ENCODE measurements at places on chromosomes 1 and 21. TPM values are rescaled to one million over a fixed set of nuclear protein-coding genes. Genes with fewer than 3 reads are reported as not detected.

- no peaks in the 10 kb centered on the region for H3K4me1 ChIP-seq
- H3K36me3 ChIP-seq = no peaks in the 10 kb centered on the region
- no peaks in the 10 kb centered on the region for H3K27me3 ChIP-seq
- H3K4me3 ChIP-seq = no peak overlapping the region
Measured at GRCh38 chr1:97192872-97193572, 471.4 kb downstream of the PTBP2 start.

- no peak for DNase-seq
- H3K27me3 ChIP-seq = no peaks in the 10 kb centered on the region
- H3K4me1 ChIP-seq = no peaks in the 10 kb centered on the region
- H3K4me3 ChIP-seq = no peak overlapping the region
- no peak overlapping the region for H3K27ac ChIP-seq
Measured at GRCh38 chr21:20266441-20266710, 731.8 kb upstream of the NCAM2 start.

DNA sequence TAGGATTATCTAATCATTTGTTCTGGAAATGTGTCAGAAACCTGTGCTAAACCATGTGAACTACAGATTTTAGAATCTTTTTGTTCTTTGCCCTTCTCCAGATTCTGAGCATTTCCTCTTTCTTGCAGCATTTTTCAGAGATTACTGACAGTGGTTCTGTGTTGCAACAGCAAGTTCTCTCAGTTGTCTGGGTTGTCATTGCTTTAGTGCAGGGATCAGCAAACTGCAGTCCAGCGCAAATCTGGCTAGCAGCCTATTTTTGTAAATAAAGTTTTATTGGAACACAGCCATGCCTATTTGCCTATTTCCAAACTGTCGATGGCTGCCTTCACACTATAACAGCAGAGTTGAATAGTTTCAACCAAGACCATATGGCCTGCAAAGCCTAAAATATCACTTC lies 66.3 kb upstream of the LRRC8D start:
- H3K4me3 ChIP-seq = no peak overlapping the region
- H3K27ac ChIP-seq = no peak overlapping the region
- H3K36me3 ChIP-seq = no peaks in the 10 kb centered on the region
- DNase-seq = no peak
- H3K4me1 ChIP-seq = no peaks in the 10 kb centered on the region

- DNase-seq = no peak
- no peak overlapping the region for H3K4me3 ChIP-seq
- H3K36me3 ChIP-seq = no peaks in the 10 kb centered on the region
- H3K27ac ChIP-seq = no peak overlapping the region
- no peaks in the 10 kb centered on the region for H3K4me1 ChIP-seq
- no peaks in the 10 kb centered on the region for H3K27me3 ChIP-seq
Measured at GRCh38 chr1:88204111-88204510, 480.0 kb upstream of the PKN2 start.

DNA sequence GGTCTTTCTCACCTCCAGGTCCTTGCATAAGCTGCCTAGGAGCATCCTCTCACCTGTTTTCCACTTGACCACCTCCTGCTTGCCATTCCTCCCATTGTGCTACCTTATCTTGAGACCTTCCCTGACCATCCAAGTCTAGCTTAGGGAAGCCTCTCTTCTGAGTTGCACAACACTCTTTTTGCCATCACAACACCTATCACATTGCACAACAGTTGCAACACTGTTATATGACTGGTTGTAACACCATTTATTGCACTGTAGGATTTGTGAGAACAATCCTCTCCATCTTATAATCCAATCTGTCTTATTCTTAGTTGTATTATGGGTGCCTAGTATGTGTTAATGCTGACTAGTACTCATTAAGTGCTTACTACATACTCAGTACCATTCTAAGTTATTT lies 488.7 kb downstream of the OMA1 start:
- no peak overlapping the region for H3K27ac ChIP-seq
- H3K4me1 ChIP-seq = no peaks in the 10 kb centered on the region

DNA sequence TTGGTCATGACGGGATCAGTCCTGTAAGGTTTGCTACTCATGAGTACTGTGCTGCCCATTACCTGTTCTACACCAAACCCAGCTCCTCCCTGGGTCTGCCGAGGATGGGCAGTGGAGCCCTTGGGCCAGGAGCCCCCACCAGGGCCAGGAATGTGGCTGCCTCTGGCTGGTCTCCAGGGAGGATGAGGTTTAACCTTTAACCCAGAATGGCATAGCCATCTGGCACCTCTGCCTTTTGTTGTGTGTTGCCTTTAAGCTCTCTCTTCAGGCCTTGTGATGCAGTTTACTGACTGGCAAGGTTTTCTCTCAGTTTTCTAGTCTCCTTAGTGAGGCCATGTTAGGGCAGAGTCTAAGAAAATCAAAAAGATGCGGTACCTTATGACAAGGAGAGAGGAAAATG lies 38.6 kb downstream of the SIPA1L2 start:
- DNase-seq = no peak
- no peaks in the 10 kb centered on the region for H3K36me3 ChIP-seq
- no peaks in the 10 kb centered on the region for H3K27me3 ChIP-seq
- H3K27ac ChIP-seq = no peak overlapping the region

GRCh38 chr1:24926563-24927249 lies 3.4 kb downstream of the RUNX3 start:
- peaks cover 6% of the 10 kb centered on the region for H3K27me3 ChIP-seq
- no peaks in the 10 kb centered on the region for H3K4me1 ChIP-seq
- no peak for DNase-seq

Gene CFAP410
- total RNA-seq = 27.8 TPM

Gene OR2T29
- not detected for total RNA-seq

All from breast epithelium (tissue), 4 donors.